ENCODE measurements at places on chromosomes 5 and 9. TPM values are rescaled to one million over a fixed set of nuclear protein-coding genes. Genes with fewer than 3 reads are reported as not detected.

SCAI gene
- 11.6 TPM for total RNA-seq

FGFR4 gene
- total RNA-seq, result 3.1 TPM

FRMD3 gene
- 0.53 TPM for total RNA-seq

CDH6 gene
- total RNA-seq, result not detected

NRG2 gene
- total RNA-seq, result 0.08 TPM

RLN1 gene
- total RNA-seq, result 0.36 TPM

GADD45G gene
- 16.1 TPM for total RNA-seq

LAMC3 gene
- 1.7 TPM for total RNA-seq

MRPS2 gene
- total RNA-seq, result 23.2 TPM

ACOT12 gene
- 0.44 TPM for total RNA-seq

SPOCK1 gene
- total RNA-seq, result not detected

ZSWIM6 gene
- total RNA-seq, result 4.1 TPM

ARSK gene
- 2.2 TPM for total RNA-seq

LSM11 gene
- 0.70 TPM for total RNA-seq

LTC4S gene
- total RNA-seq, result 3.6 TPM

PHF24 gene
- not detected for total RNA-seq

CYLC2 gene
- not detected for total RNA-seq

LCN12 gene
- 1.3 TPM for total RNA-seq

NPDC1 gene
- 15.3 TPM for total RNA-seq

PCDHA12 gene
- total RNA-seq, result not detected

PCDHB3 gene
- not detected for total RNA-seq

SLC6A18 gene
- not detected for total RNA-seq

FOXD4L3 gene
- not detected for total RNA-seq

ORM2 gene
- not detected for total RNA-seq

CCNJL gene
- not detected for total RNA-seq

GAS1 gene
- 0.59 TPM for total RNA-seq
